Frontal cortex (tissue), 4 donors: ENCODE measurements at places on chromosomes 3 and 15. TPM values are rescaled to one million over a fixed set of nuclear protein-coding genes. Genes with fewer than 3 reads are reported as not detected.
A peak's percentile ranks its signal among the peaks of the same experiment; 100 is the strongest.

DNA sequence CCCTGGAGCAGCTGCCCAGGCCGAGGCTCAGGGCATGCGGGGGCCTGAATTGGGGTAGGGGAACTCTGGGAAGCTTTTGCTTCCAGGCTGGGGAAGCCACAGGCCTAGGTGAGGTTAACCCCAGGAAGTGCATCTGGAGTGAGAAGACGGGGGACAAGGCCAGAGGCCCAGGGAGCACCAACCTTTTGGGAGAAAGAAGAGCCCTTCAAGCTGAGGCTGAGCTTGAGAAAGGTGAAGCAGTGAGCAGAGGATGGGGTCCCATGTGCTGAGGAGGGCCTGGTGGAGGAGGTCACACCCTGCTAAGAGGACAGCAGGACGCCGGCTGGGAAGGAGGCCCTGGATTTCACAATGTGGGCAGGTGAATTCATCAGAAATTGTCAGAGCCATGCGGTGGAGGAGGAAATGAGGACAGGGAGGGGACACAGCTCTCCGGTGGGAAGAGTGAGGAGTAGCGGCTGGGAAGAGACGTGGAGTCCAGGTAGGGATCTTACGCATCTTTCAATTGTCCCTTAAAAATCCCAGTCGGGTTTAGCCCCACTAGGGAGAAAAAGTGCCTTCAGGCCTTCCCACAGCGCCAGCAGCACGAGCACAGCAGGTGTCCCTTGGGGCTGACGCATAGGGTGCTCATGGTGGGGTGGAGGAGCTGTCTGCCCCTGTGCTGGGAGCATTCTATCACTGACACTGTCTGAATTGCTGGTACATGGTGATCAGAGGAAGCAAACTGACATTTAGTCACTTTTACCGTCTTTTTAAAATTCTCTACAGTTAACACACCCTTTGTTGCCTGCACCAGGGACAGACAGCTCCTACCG lies 50.9 kb downstream of the HCN4 start:
- DNase-seq: no peak

Gene PFN2
- total RNA-seq: 607 TPM

- peak; percentile 18 for DNase-seq
These were observed 4.8 kb upstream of the NR2F2 start for GRCh38 chr15:96325541-96326327.

Gene CHRFAM7A
- 2.0 TPM for total RNA-seq

DNA sequence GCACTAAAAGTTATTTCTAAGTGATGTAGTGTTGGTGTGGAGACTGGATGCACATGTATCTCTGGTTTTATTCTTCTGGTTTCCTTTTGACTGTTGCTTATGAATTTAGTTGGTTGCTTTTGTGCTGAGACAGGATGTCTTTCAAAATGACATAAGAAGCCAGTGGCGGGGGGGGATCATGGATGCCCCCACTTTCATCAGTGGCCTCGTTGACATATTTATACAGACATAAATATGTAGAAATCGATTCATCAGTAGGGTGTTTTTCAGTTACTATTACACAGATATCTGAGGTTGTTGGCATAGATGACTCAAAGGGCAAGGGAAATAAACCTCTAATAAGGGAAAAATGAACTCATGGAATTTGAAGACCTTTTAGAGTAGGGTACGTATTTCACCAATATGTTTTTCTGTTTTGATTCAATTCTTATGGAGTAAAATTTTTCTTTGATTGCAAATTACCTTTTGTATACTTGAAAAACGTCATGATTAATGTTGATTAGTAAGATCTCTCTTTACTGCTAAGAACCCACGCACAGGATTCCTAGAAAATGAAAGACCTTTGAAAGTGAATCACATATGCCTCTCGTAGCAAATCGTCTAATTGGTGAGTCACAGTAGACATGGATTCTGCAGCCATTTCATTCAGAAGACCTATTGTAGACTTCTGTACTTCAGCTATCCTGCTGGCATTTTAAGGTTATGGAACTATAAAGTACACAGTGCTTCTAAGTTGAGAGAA lies 97.4 kb upstream of the RBMS3 start:
- no peak for DNase-seq

DNA sequence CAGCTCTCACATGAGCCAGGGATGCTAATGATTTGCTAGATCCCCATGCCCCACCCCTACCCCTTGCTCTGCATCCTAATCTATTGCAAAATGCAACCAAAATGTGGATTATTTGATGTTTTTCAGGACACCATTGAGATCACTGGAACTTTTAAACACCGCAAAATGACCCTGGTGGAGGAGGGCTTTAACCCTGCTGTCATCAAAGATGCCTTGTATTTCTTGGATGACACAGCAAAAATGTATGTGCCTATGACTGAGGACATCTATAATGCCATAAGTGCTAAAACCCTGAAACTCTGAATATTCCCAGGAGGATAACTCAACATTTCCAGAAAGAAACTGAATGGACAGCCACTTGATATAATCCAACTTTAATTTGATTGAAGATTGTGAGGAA lies 29.7 kb downstream of the HDC start:
- DNase-seq: no peak

- DNase-seq: no peak
These were observed 63.6 kb downstream of the SMAD6 start for GRCh38 chr15:66765478-66766281.

Gene TFRC
- total RNA-seq: 113 TPM

- no peak for DNase-seq
These were observed 133.6 kb downstream of the OCA2 start for GRCh38 chr15:27965546-27965945.

DNA sequence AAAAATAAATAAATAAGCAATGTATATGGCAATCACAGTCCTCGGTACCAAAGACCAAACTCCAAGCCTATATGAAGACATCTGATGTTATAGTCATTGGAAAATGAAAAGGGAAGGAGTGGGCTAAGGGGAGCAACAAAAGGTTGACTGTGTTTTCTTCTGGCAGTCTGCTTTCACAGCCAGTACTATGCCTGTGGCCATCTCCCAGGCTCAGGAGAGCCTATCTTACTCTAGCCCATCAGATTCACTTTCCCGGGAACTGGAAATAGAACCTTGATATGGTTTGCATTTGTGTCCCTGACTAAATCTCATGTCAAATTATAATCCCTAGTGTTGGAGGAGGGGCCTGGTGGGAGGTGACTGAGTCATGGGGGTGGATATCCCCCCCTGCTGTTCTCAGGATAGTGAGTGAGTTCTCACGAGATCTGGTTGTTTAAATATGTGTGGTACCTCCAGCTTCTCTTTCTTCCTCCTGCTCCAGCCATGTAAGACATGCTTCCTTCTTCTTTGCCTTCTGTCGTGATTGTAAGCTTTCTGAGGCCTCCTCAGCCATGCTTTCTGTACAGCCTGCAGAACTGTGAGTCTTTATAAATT lies 105.3 kb downstream of the PLCH1 start:
- DNase-seq: no peak

- no peak for DNase-seq
These were observed 484.2 kb upstream of the THBS1 start for GRCh38 chr15:39096608-39097205.

DNA sequence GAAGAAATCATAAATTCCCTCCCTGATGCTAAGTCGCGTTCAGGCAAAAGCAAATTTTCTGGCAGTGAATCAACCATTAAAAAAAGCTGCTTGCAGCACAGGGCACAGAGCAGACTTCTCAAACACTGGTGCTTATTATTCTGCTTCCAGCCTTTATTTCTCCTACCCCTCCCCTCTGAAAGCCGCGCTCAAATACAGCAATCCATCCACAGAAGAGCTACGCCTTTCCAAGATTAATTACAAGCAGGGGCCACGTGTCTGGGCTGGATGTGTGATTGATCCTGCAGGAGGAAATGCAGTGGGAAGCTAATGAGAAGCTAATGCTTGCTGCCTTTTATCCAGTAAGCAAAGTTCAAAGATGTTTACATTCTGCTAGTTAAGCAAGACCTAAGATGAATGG lies 134.9 kb upstream of the TOPAZ1 start:
- DNase-seq: peak; percentile 30

- DNase-seq: no peak
These were observed 283.4 kb downstream of the LSAMP start for GRCh38 chr3:116161575-116162525.

GRCh38 chr15:50249704-50250103 lies 15.8 kb downstream of the HDC start:
- DNase-seq: no peak

- DNase-seq: no peak
These were observed 11.3 kb upstream of the FSIP1 start for GRCh38 chr15:39793923-39794322.

Gene ZBTB38
- 149 TPM for total RNA-seq

Gene IL12A
- total RNA-seq: 2.0 TPM

DNA sequence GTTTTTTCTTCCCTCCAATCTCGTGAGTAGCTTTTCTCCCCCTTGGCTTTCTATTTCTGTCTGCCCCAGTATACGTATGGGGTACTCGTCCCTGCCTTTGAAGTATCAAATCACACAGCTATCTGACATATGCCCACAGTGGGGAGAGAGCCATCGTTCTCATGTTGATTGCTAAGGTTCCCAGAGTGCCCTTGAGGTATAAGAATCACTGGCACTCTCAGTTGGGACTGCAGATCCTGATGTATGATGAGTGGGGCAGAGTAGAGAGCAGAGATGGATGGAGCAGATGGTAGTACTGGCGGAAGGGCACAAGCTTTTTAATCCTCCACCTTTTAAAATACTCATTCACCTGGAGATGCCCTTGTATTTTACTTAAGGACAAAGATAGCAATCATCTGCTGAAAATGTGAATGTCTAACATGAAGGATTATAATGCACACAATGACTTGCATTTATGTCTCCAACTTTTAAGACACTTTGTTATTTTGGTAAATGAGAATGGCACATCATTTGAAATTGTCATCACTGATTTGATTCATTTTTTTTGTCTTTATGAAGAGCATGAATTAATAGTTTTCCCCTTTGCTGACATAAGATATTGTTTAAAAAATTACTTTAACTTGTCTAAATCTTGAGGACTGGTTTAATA lies 239.6 kb downstream of the NR1D2 start:
- DNase-seq: no peak

Gene ZNF860
- total RNA-seq: 2.0 TPM

- DNase-seq: no peak
These were observed 148.7 kb downstream of the GABRB3 start for GRCh38 chr15:26624128-26624527.

Gene AADACL2
- total RNA-seq: not detected

Gene CADPS
- 270 TPM for total RNA-seq

DNA sequence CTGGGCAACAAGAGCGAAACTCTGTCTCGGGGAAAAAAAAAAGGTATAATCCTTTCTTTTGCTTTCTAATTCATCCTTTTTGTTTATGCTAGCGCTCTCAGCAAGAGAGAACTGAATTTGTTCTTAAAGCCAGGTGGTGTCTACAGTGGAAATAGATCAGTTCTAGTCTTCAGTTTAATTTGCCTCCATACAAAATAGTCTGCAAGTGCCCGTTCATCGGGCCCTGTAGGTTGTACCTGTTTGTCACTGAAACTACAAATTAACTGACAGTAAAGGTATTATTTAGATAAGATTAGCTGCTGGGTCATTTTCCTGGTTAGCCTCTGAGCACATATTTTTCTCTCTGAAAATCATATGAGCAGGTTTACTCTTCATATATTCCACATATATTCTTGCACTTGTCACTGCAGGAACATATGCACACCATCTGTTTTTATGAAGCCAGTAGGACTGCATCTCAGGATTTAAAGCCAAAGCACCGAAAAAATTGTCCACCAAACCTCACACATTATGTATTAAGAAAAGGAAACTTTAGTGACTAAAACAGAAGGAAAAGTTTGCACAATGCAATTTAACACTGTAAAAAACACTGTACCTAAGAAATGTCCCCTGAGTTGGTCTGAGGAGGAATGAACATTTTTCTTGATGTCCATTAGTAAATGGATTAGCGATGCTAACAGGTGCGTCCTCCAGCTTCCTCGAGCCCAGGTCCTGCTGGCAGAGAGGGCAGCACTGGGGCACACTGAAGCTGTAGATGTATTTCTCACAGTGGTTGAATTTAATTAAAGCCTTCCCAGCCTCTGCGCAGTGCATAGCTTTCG lies 437 bp downstream of the MKRN2OS start:
- no peak for DNase-seq

DNA sequence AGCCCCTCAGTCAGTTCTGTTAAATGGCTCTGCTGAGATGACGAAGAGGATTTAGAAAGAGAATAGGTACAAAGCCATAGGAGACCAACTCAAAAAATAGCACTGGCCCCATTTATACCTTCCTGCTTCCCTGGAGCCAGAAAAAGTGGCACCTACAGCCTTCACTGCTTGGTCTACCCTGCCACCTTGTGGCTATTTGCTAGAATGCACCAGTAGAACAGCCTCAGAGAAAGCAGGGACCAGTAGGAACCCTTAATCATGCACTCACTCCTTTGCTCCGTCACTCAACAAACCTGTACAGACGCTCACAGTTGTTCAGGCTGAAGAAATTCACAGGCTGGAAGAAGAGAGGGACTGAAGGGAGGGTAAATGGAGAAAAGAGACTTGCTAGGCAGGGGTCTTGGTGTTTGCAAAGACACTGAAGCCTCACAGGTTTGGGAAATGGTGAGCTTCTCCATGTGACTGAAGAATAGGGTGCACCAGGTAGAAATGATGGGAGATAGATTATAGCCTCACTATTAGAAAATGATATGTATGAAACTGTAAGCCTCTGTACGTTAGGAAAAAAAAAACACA lies 12.1 kb upstream of the RTP2 start:
- DNase-seq: peak; percentile 61

DNA sequence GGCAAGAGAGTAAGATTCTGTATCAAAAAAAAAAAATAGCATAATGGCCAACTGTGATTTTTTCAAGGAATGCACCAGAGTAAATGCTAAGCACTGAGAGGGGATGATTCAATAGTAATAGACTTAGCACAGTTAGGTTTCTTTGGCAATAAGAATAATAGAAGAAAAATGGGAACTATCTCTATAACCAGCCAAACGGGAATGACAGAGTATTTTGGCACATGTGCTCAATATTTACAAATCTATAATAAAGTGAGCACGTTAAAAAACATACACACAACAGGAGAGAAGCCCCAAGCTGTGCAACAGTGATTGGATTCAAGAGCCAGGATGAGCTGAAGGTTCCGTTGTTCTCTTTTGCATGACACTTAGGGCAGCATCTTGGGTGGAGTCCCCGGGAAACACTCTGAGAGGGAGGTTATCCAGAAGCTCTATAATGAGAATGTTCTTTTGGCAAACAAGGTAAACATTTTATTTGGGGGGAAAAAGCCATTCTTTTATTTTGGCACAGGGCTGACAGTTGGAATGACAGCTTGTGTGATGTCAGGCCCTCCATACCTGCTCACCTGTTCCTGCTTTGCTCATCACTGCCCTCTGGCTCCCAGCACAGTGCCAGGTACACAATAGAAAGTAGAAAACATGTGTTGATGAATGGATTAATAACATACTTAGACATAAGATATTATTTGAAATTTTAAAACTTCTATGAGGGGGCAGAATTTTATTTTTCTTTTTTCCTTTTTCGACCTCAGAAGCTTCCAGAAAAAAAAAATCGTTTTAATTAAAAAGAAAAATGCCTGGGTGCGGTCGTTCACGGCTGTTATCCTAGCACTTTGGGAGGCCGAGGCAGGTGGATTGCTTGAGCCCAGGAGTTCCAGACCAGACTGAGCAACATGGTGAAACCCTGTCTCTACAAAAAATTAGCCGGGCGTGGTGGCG lies 44.0 kb upstream of the MUC4 start:
- no peak for DNase-seq

- no peak for DNase-seq
These were observed 21.2 kb downstream of the XYLB start for GRCh38 chr3:38367779-38368178.

Gene TMCO5A
- total RNA-seq: not detected

Gene BFSP2
- total RNA-seq: not detected

GRCh38 chr3:127629467-127630403 lies 750 bp downstream of the PODXL2 start:
- DNase-seq: no peak
